ENCODE measurements at places on chromosomes 4 and X. TPM values are rescaled to one million over a fixed set of nuclear protein-coding genes. Genes with fewer than 3 reads are reported as not detected.

The DSPP gene
- not detected for total RNA-seq

The CENPI gene
- 15.7 TPM for total RNA-seq

The HSFX4 gene
- not detected for total RNA-seq

The TEX11 gene
- not detected for total RNA-seq

DNA sequence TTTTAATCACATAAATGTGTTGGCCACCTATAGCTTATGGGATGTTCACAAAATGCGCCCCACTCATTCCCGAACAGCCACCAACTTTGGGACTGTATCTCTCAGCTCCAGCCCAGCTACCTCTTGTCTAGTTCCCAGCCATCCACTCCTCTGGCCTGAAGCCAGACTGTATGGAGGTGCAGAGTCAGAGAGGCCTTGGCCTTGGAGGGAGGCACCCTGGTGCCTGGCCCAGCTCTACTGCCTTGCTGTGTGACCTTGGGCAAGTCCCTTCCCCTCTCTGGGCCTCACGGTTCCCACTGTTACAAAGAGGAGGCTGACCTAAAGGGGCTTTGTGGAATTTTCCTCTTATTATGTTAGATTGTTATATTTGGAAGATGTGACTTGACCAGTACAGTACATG, 13.9 kb downstream of the MAMLD1 start:
- no peak overlapping the region for H3K4me3 ChIP-seq
- H3K4me1 ChIP-seq, result no peaks in the 10 kb centered on the region
- no peak for DNase-seq
- H3K27me3 ChIP-seq, result no peaks in the 10 kb centered on the region
- H3K36me3 ChIP-seq, result no peaks in the 10 kb centered on the region
- no peak overlapping the region for H3K27ac ChIP-seq

GRCh38 chr4:110364911-110365520, 110.9 kb upstream of the ENPEP start:
- DNase-seq, result no peak
- no peak overlapping the region for H3K4me3 ChIP-seq
- peaks cover 8% of the 10 kb centered on the region for H3K27me3 ChIP-seq

GRCh38 chr4:173367946-173368345, 2.8 kb upstream of the SAP30 start:
- H3K36me3 ChIP-seq, result no peaks in the 10 kb centered on the region
- H3K27ac ChIP-seq, result no peak overlapping the region
- H3K4me1 ChIP-seq, result peaks cover 22% of the 10 kb centered on the region
- H3K27me3 ChIP-seq, result peaks cover 1% of the 10 kb centered on the region
- no peak overlapping the region for H3K4me3 ChIP-seq

DNA sequence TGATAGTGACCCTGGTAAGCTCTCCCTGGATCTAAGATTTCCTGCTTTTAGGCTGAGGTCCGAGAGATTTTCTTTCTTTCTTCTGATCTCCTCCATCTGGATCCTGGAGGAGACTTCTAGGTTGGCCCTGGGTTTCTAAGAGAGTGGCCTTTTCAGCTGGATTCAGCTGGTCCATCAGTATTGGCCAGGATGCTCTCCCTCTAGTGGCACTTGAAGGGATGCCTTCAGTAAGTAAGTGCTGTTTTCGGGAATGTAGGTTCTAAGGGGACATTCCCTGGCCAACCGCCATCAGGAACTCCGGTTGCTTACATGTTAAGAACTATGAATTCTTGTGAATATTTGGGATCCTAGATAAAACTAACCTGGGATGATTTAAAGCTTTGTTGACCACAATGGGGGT, 56.9 kb downstream of the SERTM2 start:
- no peak overlapping the region for H3K27ac ChIP-seq
- DNase-seq, result no peak
- no peaks in the 10 kb centered on the region for H3K4me1 ChIP-seq
- H3K4me3 ChIP-seq, result no peak overlapping the region
- H3K36me3 ChIP-seq, result no peaks in the 10 kb centered on the region

DNA sequence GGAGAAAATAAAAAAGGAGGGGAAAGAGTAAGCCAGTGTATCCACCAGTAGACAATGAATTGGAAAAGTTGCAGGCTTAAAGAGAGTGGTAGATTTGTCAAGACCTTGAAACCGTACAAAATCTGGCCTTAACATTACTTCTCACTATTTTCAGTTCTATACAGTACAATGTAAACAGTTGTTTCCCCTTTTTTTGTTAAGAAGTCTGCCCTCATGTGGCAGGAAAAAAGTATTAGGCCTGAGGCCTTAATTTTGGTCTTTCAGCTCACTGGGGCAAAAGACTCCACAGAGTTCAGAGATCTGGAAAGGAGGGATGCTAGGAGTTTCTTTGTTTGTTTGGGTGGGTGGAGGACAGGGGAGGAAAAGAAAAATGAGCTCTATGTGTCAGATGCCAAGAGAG, 92.8 kb upstream of the CCDC160 start:
- no peaks in the 10 kb centered on the region for H3K27me3 ChIP-seq
- no peaks in the 10 kb centered on the region for H3K4me1 ChIP-seq
- no peak overlapping the region for H3K4me3 ChIP-seq
- no peak overlapping the region for H3K27ac ChIP-seq
- DNase-seq, result no peak

- no peak overlapping the region for H3K27ac ChIP-seq
- H3K27me3 ChIP-seq, result no peaks in the 10 kb centered on the region
Observed at GRCh38 chrX:29496636-29497180, 718.7 kb upstream of the MAGEB2 start.

GRCh38 chr4:97762115-97762512, 381.2 kb downstream of the STPG2 start:
- DNase-seq, result no peak
- H3K4me3 ChIP-seq, result no peak overlapping the region
- no peak overlapping the region for H3K27ac ChIP-seq
- H3K27me3 ChIP-seq, result peaks cover 2% of the 10 kb centered on the region
- H3K36me3 ChIP-seq, result no peaks in the 10 kb centered on the region

DNA sequence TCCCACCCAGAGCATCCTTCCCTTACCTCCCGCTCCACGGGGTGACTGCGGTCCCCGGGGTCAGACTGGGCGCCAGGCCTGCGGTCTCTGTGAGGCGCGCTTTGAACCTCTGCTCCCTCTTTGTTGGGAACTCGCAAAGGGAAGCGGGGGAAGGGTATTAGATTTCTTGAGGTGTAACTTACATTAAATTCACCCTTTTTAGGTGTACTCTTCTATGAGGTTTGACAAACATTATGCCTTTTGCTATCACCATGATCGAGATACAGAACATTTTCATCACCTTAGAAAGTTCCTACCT, 569 bp downstream of the DCK start:
- peaks cover 55% of the 10 kb centered on the region for H3K4me1 ChIP-seq
- no peaks in the 10 kb centered on the region for H3K27me3 ChIP-seq
- peak overlapping the region; percentile 92 for H3K27ac ChIP-seq
- DNase-seq, result no peak

DNA sequence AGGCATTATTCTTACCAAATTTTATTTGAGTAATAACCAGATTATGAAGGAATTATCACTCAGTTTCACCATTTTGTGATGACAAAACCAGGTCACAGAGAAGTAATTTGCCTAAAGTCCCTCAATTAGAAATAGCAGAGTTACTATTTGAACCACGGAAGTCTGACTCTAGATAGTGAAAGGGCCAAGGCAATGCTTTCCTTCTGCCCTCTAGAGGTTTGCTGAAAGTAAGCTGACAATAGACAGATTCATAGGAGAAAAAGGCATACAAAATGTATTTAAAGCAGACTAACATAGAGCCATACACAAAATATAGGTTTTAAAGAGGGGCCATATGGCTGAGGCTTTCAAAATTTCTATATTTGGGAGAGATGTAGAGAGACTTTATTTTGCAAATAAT, 43.1 kb downstream of the CXXC4 start:
- H3K27ac ChIP-seq, result no peak overlapping the region
- no peaks in the 10 kb centered on the region for H3K36me3 ChIP-seq
- H3K27me3 ChIP-seq, result no peaks in the 10 kb centered on the region
- no peak overlapping the region for H3K4me3 ChIP-seq
- DNase-seq, result no peak

GRCh38 chr4:168440442-168441264, 39.6 kb downstream of the DDX60L start:
- peaks cover 21% of the 10 kb centered on the region for H3K4me1 ChIP-seq
- peaks cover 45% of the 10 kb centered on the region for H3K36me3 ChIP-seq
- H3K27me3 ChIP-seq, result no peaks in the 10 kb centered on the region
- DNase-seq, result peak; percentile 32
- H3K4me3 ChIP-seq, result peak overlapping the region; percentile 0

DNA sequence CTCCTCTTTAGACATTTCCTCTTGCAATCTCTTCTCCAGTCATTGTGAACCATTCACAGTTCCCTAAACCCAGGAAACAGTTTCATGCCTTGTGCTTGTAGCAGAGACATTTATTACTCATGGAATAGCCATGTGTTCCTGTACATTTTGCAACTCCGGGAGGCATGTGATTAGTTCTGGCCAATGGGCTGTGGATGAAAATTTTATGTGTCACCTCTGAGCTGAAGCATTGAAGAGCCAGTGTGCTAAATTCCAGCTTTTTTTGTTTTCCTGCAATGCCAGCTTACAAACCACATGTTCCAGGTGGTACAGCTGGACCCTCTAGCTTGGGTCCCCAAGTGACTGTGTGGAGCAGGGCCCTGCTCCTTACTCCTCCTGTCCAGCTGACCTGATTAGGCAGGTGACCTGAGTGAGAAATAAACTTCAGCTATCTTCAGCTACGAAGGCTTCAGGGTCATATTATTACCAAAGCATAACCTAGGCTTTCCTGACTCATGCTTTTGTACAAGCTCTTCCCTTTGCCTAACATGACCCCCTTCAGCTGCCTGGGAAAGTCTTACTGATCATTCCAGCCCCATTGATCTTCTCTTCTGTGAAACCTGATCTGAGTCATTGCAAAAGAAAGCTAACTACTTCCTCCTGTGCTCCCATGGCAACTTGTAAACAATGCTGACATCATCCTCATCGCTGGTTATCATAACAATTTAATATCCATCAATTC, 200.4 kb downstream of the PTTG2 start:
- H3K4me3 ChIP-seq, result peak overlapping the region; percentile 76
- H3K27me3 ChIP-seq, result no peaks in the 10 kb centered on the region
- H3K36me3 ChIP-seq, result peaks cover 5% of the 10 kb centered on the region
- H3K27ac ChIP-seq, result peak overlapping the region; percentile 99
- H3K4me1 ChIP-seq, result peaks cover 74% of the 10 kb centered on the region

GRCh38 chrX:45068569-45068968, 132.1 kb downstream of the DIPK2B start:
- peak overlapping the region; percentile 28 for H3K4me3 ChIP-seq
- peaks cover 6% of the 10 kb centered on the region for H3K4me1 ChIP-seq
- H3K27ac ChIP-seq, result peak overlapping the region; percentile 69
- H3K27me3 ChIP-seq, result peaks cover 2% of the 10 kb centered on the region
- peaks cover 26% of the 10 kb centered on the region for H3K36me3 ChIP-seq

DNA sequence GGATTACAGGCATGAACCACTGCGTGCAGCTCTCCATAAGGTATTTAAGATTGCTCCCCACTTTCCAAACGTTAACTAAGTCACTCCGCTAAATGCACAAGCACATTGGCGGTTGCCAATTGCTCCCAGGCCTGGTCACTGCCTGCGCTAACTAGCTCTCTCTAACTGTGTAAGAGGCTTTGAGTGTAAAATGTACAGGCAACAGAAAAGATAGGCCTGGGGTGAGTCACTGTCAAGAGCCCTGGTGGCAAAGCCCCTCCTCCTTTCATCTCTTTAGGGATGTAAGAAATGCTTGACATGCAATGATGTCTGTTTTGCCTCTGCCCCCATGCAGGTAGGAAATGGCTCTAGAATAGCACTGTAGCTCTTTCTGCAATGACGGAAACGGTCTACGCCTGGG, 329.7 kb upstream of the GATB start:
- H3K36me3 ChIP-seq, result no peaks in the 10 kb centered on the region
- H3K27ac ChIP-seq, result no peak overlapping the region
- no peak overlapping the region for H3K4me3 ChIP-seq
